ENCODE measurements at places on chromosomes 2 and 18.

DNA sequence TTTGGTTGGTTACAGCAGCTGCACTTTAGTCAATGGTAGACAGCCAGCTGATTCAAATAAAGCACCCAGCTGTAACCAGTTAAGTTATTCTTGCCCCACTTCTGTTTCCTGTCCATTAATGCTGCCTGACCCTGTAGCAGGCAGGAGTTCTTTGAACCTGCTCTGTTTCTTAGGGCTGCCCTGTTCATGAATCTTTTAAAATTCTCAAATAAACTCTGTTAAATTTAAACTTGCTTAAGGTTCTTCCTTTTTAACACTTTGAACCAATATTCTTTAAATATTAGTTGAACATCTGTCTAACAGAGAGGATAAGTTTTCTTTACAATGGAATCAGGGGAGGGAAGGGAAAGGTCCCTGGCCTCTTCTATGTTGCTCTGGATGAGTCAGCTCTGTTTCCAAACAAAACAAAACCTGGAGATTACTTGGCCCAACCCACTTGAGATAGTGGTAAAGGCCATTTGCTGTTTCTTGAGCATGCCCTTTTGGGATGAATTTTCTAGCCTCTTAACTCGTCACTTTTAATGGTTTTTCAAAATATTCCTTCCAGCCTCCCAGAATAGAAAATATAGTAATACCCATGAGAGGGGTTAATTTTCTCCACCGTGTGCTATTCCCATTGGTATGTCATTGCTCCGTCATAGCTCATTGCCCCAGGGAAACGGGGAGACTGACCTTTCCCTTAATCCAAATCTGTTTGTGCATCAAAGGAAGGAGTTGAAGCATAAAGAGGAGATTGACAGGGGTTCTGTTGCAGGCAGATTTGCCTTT is 112.1 kb upstream of the FHL2 start:
- no peak for DNase-seq

DNA sequence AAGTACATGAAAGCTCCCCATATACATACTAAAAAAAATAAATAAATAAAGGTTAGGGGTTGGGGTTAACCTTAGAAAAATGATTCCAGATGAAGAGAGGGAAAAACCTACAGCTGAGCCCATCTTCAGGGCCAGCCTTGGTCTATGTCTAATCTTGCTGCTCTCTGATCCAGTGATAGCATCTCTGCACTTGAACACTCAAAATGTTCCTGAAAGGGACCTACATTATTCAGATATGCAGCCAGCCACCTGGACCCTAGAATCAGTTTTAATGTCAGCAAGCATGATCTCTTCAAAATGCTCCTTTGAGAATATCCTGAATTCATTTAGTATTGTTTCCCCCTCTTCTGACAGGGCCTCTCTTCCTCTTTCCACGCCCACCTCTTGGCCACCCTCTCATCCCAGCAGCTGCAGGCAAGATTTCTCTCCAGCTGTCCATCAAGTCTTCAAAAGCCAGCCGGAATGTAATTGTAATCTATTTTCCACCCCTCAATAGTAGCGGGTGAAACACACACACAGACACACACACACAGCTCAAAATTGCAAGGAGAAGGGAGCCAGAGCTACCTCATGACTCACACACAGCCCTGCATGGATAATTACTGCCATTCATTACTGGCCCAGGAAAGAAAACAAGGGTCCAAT is 135.5 kb downstream of the MYO3B start:
- no peak for DNase-seq

GRCh38 chr2:96552315-96553175 is 16.0 kb downstream of the ARID5A start:
- DNase-seq, result no peak

- peak; percentile 85 for DNase-seq
These were observed 308.3 kb upstream of the SLC8A1 start for GRCh38 chr2:40760071-40760666.

DNA sequence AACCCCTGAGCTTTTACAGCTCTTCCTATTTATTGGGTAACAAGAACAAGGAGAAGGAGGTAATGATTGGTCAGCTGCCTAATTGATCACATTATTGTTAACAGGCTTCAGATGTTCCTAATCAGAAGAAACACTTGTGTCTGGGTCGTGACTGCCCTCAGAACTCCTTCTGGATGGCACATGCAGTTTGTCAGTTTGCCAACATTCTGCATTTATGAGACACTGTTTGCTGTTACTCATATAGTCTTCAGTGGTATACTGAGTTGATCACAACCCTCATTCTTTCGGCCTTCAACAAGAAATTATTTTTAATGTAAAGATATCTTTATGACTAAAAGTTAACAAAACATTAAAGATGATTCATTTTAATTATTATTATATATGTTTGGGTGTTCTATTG is 95.7 kb upstream of the DOCK10 start:
- DNase-seq, result no peak

- no peak for DNase-seq
These were observed 33.6 kb downstream of the GCG start for GRCh38 chr2:162118166-162119031.

DNA sequence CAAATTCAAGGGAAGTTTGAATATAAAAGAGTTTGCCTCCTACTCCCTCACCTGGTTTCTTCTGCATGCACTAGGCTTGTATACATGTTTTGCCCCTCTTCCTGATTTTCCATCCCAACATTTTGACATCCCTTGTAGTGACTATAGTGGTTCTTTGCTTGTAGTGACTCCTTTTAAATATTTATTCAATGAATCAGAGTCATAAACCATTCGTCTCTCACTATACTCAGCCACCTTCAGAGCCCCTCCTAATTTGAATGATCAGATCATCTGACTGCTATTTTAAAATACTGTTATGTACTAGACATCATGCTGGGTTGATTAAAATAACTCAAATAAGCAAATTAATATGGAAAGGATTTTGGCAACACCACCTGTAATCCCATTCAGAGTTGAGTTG is 492.1 kb upstream of the PIK3C3 start:
- DNase-seq, result no peak

- DNase-seq, result peak; percentile 5
These were observed 1.7 kb downstream of the ERFE start for GRCh38 chr2:238160206-238161129.

DNA sequence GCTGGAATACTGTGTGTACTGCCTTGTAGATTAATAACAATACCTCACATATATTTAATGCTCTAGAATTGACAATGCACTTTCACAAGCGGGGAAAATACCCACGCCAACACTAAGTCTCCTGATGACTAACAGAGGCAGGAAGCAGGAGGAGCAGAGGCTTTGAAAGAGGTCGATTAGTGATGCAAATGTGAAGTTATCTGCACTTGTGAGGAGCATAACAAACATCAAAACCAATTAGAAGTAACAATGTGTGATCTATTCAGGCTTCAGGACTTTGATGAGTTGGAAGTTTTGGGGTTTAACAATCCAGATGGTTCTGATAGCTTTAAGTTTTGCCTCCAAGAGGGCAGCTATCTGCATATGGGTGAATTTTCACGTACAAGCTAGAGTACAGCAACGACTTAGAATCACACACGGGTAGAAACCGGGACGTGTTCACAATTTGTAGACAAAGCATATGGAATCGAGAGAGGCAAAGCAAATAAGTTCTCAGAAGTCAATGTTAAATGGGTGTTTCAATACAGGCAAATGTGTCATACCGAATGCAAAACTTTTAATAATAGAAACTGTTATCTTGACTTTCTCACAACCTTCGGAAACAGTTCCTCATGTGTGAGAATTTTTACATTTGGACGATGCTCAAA is 114.5 kb downstream of the METTL8 start:
- no peak for DNase-seq

- DNase-seq, result no peak
These were observed 171.5 kb downstream of the KCNS3 start for GRCh38 chr2:18050001-18050400.

DNA sequence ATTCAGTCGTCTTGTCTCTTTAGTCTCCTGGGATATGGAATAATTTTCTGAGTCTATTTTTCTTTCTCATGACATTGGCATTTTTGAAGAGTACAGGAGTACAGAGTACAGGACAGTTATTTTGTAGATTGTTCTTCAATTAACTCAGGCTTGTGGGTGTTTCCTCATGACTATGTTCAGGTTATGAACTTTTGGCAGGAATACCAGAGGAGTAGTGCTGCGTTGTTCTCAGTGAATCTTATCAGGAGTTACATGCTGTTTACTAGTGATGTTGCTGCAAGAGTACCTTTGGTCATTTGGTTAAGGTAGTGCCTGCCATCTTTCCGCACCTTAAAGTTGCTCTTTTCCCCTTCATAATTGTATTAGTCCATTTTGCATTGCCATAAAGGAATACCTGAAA is 41.3 kb upstream of the AGFG1 start:
- DNase-seq, result no peak

DNA sequence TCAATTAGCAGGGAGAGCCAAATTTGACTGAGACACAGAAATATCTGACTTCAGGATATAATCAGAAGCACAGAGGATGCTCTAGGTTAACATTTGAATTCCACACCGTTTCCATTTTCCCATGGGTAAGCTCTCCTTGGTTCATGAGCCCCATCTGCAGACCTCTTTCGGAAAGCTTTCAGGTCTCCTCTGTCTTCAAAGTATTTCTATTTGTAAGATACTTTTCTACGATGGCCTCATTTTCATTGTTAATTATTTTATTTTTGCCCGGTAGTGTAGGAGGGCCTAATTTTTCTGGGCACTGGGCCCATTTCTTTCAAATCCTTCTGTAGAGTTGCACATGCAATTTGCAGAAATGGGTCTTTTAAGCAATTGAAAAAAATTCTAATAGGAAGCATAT is 53.8 kb downstream of the LRPPRC start:
- DNase-seq, result no peak

DNA sequence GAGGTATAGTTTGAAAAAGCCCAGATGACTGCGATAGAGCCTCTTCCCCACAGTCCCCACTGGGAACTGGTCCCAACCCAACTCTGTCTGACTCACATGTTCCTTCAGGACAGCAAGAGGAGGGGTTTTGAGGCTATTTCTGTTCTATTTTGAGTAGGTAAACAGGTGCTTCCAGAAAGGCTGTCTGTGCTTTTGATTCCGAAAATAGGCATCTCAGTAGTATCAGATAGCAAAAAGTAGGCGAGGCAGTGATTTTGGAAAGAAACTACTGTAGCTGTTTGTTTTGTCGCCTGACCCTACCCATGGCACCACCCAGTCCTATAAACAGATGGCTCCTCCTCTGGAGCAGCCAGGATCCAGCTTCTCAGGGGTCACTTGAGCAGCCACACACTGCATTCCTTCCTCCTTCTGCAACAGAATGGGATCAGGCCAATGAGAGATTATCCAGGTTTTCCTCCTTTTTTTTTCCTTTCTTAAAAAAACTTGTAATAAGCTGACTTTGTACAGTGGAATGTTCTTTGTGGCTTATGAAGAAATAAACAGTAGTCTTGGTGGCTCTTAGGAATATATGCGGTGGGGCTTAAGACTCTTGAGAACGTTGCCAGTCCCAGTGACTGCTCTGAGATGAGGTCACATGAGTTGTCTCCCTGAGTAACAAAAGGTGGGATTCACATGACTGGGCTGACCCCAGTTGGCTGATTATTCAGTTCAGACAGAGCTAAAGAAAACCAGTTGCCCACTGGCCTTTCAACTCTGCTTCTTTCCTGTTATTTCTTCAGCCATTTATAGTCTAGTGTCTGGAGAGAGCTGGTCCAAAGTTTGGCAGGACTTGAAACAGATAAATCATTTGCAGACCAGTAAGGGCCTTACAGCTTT is 98.6 kb downstream of the KCNS3 start:
- DNase-seq, result no peak

- peak; percentile 57 for DNase-seq
These were observed 45.6 kb upstream of the ARHGAP15 start for GRCh38 chr2:143083636-143084035.

GRCh38 chr2:148817210-148817708 is 57.8 kb upstream of the KIF5C start:
- peak; percentile 3 for DNase-seq

DNA sequence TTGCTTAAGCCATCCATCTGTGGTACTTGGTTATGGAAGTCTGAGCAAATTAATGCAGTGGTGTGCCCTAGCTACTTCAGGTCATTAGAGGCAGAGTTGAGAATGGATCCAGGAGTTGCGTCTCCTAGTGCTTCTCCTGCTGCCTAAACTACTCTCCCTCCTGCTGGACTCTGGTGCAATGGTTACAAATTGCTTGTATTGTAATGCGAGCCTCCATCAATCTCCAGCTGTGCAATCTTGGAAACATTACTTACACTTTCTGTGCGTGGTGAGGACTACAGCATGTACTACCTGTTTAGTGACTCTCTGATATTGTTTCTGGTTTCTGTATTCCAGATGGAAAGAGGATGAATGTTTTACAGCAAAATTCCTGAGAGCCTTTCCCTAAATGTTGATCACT is 119.0 kb upstream of the CYRIA start:
- DNase-seq, result no peak

- no peak for DNase-seq
These were observed 3.1 kb downstream of the ARHGEF33 start for GRCh38 chr2:38892819-38893218.

DNA sequence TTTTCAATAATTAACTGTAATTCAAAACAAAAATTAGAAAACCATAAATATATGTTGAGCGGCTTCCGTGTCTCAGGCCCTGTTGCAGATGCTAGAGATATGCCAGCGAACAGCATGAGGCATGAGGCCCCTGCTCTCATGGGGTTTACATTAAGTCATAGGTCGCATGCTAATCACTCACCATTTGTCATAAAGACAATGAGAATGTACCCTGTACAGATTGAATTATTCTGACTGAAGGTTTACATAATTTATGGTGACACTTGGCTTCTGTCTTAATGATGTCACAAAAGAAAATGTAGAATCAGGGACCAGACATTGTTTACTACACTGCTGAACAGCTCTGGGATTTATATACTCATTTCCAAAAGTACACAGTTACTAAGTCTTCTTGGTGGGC is 5.9 kb upstream of the VAPA start:
- DNase-seq, result no peak

DNA sequence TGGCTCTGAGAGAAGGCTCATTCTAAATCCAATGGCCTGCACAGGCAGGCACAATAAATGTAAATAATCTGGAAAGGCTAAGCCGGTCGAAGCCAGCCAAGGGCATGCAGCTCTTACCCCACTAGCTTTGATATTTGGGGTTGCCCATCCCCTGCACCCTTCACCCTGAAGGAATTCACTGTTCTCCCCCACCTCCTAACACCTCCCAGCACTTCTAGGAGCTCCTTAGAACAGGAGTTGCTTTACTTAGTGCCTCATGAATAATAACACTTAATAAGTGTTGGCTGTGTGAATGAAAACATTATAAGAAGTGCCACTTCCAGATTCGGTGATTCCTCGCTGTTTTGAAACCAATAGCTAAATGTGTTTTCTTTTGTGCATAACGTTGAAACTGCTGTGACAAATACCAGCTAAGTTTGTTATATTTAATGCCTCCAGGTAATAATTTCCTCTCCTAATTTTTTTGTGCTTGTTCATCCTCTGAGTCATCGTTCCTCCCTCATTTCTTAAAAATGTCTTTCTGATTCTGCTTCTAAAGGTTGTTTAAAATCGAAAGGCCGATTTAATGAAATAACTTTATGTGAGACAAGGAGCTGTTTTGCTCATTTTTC is 458.8 kb downstream of the METTL4 start:
- DNase-seq, result no peak

Data from OCI-M1 (cell line).